ENCODE measurements at places on chromosomes 3 and 15.

- no peak for DNase-seq
Observed at GRCh38 chr15:78567531-78567930, 2.2 kb downstream of the CHRNA5 start.

DNA sequence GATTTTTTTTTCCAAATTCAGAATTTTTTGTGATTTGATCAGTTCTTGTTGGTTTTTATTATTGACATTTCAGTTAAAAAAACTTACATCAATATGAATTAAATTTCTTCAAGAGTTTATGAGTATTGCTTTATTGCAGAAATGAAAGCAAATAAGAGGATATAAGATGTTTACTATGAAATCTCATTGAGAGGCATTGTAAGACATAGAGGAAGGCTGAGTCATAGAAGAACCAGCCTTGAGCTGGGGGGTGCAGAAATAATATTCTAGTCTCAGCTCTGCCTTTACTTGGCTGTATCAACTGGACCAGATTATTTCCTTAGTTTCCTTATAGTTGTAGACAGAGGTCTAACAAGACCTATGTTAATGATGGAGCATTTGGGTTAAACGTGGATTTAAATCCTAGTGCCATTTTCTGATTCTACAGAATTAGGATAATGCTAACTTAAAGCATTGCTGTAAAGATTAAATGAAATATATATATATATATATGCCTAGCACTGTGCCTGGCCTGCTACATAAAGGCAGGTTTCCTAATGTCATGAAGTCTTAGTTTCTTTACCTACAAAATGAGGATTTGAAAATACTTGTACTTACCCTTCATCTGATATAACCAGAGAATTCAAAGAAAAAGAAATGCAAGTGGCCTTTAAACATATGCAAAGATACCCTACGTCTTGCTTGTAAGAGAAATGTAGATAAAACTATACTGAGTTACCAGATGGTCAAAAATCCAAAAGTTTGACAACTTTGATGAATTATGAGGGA lies 7.3 kb downstream of the FAM98B start:
- DNase-seq, result no peak

DNA sequence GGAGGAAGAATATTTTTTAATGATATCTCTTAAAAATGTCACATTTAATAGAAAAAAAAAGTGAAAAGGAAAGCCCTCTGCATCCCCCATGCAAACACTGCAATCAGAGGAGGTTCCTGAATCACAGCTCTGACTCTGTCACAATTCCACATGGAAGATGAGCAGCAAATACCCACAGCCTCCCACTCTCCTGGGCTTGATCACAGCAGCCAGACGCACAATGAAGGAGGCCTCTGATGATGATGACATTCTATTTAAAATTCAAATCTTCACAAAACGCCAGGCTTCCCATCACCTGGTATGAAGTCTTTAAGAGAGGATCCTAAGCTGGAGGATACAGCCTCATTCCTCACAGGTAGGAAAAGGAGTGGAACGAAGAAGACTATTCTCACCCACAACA lies 9.1 kb upstream of the DIS3L start:
- no peak for DNase-seq

DNA sequence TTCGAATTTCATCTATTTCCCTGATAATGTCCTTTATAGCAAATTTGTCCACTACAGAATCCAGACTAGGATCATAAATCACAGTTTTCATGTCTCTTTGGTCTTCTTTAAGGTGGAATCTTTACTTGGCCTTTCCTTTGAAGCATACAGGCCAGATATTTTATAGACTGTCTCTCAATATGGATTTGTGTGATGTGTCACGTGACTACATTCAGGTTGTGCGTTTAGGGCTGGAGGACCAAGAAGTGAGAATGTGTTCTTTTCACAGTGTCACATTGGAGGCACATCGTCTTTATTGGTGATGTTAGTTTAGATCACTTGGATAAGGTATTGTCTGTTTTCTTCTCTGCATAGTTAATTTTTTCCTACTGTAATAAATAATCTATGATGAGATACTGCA lies 232.9 kb downstream of the MEIS2 start:
- DNase-seq, result no peak

DNA sequence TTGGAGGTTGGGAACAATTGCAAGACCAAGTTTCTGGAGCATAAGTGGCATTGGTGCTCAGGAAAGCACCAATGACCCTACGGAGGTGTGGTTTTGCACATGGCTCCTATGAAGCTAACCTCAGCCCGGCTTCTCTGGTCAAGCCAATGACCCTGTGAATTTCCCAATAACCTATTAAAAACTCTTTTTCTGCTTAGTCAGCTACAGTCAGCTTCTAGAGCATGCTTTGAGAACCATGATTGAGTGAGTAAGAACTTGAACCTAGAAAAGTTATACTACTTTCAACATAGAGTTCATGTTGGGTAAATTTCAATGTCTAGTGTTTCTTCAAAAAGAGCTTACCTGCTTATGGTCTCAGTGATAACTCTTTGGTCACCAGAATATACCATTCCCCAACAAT lies 163.2 kb downstream of the RSL24D1 start:
- no peak for DNase-seq

GRCh38 chr3:40042752-40043443 lies 233.5 kb downstream of the MYRIP start:
- peak; percentile 63 for DNase-seq

DNA sequence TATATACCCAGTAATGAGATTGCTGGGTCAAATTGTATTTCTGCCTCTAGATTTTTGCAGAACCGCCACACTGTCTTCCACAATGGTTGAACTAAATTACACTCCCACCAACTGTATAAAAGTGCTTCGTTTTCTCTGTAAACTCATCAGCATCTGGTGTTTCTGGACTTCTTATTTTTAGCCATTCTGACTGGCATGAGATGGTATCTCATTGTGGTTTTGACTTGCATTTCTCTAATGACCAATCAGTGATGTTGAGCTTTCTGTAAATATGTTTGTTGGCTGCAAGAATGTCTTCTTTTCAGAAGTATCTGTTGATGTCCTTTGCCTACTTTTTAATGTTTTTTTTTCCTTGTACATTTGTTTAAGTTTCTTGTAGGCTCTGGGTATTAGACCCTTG lies 182.9 kb upstream of the TRIM42 start:
- no peak for DNase-seq

GRCh38 chr3:195511136-195511535 lies 32.0 kb downstream of the PPP1R2 start:
- no peak for DNase-seq

GRCh38 chr3:61357902-61358301 lies 106.7 kb upstream of the FHIT start:
- no peak for DNase-seq

GRCh38 chr3:183315739-183316138 lies 62.7 kb downstream of the B3GNT5 start:
- no peak for DNase-seq

DNA sequence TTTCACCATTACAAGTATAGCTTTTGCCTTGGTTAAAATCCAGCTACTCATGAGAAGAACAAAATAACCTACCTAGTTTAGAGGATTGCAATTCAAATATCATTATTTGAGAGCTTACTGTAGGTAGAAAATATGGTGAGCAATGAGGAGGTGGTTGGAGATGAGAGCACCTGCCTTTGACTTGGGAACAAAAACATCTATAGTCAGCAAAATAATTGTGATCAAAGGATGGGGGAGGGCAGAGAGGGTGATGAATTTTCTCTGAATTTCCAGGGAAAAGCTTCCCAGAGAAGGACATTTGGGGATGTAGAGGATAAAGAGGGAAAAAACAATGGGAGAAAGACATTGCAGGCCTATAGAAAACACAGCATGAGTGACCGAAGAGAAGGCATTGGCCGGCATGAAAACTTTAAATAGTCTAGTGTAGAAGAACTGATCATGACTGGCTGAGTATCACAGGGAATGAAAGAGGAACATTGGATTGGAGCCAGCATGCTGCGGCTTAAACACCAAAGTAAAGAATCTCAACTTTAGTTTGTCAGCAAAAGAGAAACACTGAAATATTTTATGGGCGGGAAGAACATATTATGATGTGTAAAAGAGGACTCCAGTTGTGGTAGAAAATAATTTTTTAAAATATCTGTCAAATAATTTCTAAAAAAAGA lies 581.3 kb downstream of the UNC13C start:
- DNase-seq, result no peak

- no peak for DNase-seq
Observed at GRCh38 chr15:64865126-64865997, 23.6 kb downstream of the PLEKHO2 start.

- no peak for DNase-seq
Observed at GRCh38 chr15:77107068-77107467, 36.2 kb upstream of the TSPAN3 start.

DNA sequence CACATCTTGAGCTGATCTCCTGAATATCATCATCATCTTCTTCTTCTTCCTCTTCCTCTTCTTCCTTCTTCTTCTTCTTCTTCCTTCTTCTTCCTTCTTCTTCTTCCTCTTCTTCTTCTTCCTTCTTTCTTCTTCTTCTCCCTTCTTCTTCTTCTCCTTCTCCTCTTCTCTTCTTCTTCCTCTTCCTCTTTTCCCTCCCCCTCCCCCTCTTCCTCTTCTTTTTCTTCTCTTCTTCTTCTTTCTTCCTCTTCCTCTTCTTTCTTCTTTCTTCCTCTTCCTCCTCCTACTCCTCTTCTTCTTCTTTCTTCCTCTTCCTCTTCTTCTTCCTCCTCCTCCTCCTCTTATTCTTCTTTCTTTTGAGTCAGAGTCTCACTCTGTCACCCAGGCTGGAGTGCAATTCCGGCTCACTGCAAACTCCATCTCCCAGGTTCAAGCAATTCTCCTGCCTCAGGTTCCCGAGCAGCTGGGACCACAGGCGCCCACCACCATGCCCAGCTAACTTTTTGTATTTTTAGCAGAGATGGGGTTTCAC lies 197.9 kb upstream of the NANOGP8 start:
- DNase-seq, result no peak

DNA sequence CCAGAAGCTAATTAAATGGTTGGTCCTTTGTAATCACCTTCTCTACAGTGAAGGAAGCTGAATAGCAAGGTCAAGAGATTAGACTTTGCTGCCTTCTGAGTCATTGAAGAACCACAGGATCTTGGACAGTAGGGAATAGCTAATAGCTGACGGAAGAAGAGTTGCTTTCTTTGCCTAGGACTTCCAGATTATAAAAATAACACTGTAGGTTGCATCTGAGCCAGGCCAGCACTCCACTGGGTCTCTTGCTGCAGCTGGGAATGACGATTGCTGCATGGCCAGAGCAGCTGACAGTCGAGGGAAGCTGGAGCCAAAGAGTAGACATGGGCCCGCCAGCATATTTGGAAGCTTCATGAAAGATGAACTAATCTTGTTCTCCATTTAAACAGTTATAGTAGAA lies 81.5 kb upstream of the KCNMB2 start:
- no peak for DNase-seq

GRCh38 chr3:177744873-177745606 lies 547.8 kb upstream of the TBL1XR1 start:
- no peak for DNase-seq

- no peak for DNase-seq
Observed at GRCh38 chr3:59380146-59380545, 330.3 kb upstream of the CFAP20DC start.

DNA sequence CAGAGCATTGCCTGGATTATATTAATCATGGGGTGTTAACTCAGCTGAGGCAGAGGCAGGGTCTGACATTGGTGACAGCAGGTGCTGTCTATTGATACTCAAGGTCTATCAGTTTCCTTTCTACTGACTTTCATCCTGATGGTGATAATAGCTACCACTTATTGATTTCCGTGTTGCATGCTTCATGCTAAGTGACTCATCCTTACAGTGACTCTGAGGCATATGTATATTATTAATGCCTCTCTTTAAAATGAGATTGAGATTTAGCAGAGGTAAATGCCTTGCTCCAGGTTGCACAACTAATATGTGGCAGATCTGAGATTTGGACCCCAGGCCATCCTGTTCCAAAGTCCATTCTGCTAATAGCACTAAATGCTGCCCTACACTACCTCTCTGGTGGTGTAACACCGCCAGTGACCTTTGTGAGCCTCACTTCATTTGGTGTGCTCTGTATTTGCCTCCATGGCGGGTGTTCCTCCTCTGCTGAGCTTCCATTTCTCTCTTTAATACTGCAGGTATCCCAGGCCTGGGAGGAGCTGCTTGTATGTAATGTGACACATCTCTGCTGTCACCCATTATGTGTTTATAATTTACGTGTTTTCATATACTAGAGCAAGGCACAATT lies 50.4 kb downstream of the GPR171 start:
- no peak for DNase-seq

DNA sequence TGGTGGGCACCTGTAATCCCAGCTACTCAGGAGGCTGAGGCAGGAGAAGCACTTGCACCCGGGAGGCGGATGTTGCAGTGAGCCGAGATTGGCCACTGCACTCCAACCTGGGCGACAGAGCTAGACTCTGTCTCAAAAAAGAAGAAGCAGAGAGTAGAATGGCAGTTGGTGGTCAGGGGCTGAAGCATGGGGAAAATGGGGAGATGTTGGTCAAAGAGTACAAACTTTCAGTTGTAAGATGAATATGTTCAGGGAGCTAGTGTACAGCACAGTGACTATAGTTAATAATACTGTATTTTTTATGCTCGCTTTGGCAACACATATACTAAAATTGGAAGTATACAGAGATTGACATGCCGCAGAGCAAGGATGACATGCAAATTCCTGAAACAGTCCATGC lies 41.5 kb downstream of the PCNP start:
- no peak for DNase-seq

DNA sequence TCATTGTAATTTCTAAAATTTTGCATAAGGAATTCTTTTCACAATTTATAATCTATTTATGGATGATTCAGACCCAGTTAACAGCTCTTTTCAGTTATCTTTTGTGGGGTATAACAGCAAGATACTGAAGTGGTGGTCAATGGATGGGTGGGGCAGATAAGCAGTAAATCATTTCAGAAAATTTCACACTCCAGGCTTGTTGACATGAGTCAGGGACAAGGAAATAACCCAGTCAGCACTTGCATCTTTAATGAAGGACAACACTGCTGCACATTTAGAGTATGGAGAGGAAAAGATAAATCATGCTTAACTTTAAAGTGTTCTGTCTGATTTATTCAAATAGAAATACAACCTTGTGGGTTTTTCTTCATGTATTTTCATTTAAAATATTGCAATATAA lies 181.6 kb downstream of the ROBO1 start:
- DNase-seq, result no peak

DNA sequence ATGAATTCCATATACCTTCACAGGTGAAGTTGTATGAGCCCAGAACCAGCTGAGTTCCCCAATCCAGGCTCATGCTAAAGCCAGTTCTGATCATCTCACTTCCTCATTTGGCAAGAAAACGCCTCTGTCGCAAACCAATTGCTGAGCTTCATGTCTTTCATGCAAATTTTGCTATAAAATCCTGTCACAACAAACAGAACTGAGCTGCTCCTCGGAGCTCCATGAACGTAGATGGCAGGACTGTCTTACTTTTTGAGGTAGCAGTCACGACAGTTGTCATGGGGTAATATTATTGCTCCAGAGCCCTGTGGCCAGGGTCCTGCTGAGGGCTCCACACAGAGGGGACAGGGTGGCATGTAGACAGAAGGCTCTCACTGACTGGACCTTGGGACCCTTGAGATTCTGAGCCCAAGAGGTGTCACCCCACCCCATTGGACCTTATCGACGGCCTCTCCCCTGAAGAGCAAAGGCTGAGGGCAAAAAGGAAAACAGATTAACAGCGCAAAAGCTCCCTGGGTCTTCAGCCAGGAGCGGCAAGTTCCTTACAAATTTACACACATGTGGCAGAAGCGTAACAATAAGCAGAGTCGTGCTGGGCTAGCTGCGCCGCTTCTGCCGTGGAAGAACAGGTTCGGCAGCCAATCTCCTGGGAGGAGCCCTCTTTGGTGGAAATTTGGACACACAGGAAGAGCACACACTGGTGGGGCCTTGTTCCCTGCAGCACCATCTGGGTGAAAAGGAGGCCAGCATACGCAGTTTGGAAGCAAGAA lies 249.2 kb downstream of the OPA1 start:
- no peak for DNase-seq

GRCh38 chr3:108153451-108153981 lies 62.7 kb upstream of the CD47 start:
- no peak for DNase-seq
